Heart left ventricle (tissue), 16 donors: ENCODE measurements at places on chromosomes 5 and 9. TPM values are rescaled to one million over a fixed set of nuclear protein-coding genes. Genes with fewer than 3 reads are reported as not detected.

IL3 gene
- polyA plus RNA-seq = not detected

PPP2R2B gene
- 0.03 TPM for polyA plus RNA-seq

OR1J2 gene
- polyA plus RNA-seq = not detected

BAG1 gene
- 110 TPM for polyA plus RNA-seq

APBA1 gene
- 0.61 TPM for polyA plus RNA-seq

HSPA4 gene
- 62.0 TPM for polyA plus RNA-seq

SPATA31E1 gene
- not detected for polyA plus RNA-seq

SOHLH1 gene
- polyA plus RNA-seq = not detected

AFAP1L1 gene
- 49.5 TPM for polyA plus RNA-seq
